Activated naive CD4-positive, alpha-beta T cell (primary cell): ENCODE measurements at places on chromosomes 7 and 10.

DNA sequence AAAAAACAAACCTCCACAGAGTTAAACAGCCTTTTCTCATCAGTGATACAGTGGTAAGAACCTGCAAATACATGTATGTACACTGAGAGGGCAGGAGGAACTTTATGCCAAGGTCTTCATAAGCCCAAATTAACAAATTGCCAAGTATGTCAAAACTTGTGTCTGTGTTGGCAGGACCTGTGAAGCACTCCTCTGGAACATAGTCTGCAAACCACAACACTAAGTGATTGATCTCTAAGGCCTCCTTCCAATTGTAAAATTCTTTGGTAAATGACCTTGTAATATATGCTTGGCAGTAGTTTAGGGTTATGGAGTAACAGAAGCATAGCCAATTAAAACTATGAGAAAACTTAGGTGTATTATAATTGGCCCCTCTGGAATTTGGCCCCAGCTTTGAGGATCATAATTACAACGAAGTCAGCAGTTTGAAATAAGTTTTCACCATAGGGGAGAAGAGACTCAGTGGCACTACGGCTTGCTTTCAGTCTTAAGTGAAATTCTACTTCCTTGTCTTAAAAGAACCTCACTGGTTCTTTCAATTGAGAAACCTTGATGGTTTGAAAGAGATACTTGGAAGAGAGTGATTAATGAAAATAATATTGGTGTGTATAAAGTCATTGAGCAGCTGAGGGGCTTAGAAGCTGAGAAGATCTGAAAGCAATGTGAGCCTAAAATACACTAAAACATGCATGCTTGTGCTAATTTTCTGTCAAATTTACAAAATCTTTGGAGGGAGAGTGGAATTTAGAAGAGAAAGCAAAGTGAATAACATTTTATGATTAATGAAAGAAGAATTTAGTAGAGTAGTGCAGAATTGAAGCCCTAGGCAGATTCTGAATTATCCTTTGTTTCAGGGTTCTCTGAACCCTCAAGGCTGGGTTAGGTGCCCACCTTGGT, 57.6 kb downstream of the CNNM2 start:
- no peak for DNase-seq

DNA sequence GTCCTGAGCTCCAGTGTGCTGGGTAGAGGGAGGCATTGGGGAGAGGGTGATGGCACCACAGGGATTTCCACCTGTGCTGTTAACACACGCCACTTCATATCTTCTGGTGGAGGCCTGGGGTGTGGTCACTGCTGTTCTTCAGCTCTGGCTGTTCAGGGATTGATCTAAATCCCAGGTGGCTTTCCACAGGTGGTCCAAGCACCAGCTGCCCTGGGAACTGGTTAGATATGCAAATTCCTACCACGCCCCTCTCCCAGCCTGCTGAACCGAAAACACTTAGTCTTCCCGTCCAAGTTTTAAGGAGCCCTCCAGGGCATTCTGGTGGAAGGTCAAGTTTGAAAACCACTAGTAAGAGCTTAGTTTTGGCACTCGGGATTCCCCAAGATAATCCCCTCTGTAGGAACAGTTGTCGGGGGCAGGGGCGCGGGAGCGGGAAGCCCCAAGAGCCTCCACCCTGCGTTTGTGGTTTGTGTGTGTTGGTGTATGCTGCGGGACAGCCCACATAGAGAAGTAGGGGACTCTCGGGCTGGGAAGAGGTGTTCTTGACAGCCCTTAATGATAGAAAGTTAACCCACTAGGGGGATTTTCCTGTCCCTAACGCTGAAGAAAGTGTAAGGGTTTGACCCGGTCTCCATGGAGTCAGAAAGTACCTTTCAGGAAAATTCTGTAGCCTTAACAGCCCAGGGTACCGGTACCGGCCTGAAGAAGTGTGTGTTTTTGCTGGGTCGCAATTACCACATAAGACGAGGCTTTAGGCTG, 5.1 kb downstream of the DEPP1 start:
- DNase-seq: no peak

DNA sequence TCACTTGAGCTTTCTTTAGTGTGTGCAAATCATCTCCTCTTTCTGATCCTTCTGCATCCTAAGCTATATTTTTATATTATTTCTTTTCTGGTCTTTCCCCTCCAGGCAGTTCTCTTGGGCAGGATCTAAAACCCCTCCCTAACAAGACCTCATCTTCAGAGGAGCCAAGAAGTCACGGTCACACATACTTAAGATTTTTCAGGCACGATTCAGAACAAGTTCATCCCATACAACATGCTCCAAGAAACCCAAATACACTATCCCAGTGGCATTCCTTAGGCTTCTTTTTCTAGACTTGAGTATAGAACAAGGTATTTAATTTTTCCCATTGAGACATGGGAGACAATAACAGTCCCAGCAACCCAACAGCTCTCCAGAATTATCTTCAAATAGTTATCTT, 1251.5 kb downstream of the DNAJB9 start:
- no peak for DNase-seq

DNA sequence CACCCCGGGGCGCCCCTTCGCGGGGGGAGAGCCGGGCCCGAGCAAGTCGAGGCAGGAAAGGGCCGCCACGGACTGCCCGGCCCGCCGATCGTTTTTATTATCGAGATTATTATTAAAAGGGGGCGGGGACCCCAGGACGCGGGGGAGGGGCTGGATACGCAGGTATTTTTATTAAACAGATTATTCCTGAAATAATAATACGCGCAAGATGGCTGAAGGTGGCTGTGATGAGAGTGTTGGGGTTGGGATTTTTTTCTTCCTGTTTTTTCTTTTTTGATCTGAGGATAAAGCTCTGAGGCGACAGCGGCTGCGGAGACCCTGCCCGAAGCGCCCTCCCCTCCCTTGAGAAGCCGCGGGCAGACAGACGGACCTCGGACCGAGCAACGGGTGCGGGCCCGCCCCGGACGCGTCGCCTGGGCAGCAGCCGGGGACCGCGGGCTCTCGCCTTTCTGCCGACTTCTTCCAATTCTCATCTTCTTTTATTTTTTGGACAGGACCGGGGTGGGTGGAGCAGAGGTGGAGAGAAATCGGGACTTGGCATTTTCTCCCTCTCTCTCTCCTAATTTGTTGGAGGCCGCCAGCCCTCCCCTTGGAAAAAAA, 1.4 kb upstream of the TRIM8 start:
- no peak for DNase-seq

DNA sequence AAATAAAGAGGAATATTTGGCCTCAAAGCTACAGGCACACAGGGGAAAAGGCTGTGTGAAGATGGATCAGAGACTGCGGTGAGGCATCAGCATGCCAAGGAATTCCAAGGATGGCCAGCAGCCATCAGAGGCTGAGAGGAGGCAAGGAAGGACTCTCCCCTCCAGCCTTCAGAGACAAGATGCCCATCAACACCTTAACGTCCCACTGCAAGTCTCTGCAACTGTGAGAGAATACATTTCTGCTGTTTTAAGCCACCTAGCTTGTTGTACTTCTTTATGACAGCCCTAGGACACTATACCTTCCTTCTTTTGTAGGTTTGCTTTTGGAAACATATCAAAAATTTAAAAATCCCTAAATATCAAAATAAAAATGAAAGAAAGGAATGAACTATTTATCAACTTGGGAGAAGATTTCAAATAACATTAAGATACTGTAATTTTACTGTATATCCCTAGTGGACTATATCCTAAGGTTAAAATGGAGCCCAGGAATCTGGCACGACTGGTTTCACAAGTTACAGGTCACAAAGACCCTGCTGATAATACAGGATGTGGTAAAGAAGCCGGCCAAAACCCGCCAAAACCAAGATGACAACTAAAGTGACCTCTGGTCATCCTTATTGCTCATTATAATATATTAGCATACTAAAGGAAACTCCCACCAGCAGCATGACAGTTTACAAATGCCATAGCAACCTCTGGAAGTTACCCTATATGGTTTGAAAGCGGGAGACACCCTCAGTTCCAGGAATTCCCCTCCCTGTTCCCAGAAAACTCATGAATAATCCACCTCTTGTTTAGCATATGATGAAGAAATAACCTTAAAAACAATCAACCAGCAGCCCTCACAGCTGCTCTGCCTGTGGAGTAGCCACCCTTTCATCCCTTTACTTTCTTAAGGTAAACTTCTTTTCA, 185.2 kb downstream of the AVL9 start:
- no peak for DNase-seq

DNA sequence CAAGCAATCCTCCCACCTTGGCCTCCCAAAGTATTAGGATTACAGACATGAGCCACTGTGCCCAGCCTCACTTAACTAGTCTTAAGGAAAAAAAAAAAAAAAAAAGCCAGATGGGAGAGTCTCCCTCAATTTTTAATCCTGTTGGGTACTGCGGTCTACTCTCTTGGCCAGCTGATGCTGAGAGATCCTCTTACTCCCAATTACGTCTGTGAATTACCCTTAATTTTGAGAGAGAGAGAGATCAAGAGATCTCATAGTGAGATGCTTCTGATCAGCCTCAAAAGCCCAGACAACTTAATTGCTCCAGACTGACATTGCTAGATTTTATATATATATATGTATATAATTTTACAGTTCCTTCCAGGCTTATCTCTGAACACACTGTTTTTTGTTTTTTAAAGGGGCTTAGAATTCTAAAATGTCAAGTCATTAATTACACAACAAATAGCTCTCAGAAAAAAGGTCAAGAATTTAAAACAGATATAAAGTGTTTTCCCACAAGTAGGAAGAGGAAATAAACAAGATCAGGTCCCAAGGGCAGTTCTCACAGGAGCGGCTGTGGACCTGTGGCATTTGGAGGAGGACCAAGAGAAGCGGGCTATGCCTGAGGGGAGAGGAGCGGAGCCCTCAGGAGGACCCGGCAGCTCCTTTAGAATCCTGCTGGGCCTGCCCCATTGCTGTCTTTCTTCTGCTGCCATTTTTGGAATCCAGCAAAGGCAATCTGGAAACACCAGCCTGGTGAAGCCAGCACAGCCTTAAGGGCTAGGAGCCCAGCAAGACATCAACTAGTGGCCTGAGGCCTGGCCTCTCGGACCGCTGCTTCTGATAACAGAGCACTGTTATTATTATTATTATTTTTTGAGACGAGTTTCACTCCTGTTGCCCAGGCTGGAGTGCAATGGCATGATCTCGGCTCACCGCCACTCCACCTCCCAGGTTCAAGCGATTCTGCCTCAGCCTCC, 30.1 kb downstream of the DENND2A start:
- no peak for DNase-seq

- DNase-seq: no peak
Observed at GRCh38 chr7:142717453-142717852, 31.8 kb upstream of the PRSS1 start.

DNA sequence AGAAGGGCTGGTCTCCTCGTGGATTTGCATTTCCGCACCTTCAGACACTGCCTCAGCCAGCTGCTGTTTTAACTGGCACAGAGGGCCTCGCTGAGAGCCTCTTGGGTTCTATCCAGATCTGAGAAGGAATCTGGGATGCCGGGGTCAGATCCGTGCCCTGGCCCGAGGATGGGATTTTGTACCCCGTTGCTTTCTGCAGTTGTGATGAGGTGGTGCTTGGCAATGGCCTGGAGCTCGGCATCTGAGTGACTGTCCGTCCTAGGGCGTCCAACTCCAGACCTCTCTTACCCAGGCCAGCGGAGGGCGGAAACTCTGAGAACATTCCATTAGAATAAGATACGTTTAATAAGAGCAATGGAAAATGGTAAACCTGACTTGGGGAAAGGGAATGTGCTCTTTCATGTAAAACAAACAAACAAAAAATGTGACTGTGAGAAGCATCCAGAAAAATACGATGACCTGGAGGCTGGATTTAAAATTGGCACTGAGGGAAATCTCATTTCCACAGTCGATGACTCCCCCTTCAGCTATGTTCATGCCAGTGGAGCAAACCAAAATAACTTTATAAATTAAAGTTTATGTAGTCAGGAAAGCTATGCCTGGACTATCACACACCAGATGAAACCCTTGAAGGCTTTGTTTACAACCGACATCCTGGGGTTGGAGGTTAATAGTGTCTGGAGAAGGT, 39.6 kb downstream of the GRK5 start:
- DNase-seq: no peak

GRCh38 chr10:43082746-43083145, 5.9 kb downstream of the RET start:
- no peak for DNase-seq

DNA sequence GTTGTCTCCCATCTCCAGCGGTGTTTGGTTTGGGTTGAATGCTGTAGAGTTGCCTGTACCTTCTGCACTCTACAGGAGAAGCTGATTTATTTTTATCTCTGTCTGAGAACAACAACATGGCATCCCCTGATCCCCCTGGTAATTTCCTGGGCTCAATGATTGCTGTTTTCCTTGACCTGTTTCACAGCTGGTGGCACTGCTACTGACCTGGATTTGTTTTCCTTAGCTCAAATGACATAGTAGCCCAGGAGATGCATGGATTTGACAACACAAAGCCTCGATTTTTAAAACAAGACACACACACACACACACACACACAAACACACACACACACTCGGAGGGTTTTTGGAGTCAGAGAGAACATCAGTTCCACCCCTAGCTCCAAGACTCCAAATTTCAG, 301.6 kb downstream of the NRG3 start:
- DNase-seq: no peak

DNA sequence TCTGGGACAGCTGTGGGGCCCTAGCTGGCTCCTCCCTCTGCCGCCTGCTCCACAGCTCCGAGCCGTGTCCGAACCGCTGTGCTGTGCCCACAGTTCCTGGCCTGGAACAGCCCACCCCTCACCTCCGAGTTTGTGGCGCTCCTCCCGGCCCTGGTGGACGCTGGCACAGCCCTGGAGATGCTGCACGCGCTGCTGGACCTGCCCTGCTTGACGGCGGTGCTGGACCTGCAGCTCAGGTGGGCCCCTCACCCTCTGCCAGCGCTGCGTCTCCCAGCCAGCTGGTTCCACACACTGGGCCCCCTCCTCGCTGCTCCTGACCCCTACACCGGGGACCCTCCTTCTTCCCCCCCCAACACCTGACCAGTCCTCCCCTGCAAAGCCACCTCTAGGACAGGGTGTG, 12.1 kb downstream of the AP5Z1 start:
- no peak for DNase-seq

GRCh38 chr7:46781901-46782439, 799.9 kb downstream of the TNS3 start:
- DNase-seq: no peak

- no peak for DNase-seq
Observed at GRCh38 chr7:106332201-106332600, 47.4 kb upstream of the NAMPT start.

GRCh38 chr10:4670737-4671136, 155.3 kb upstream of the AKR1E2 start:
- no peak for DNase-seq
